Posterior vena cava (tissue), 2 donors: ENCODE measurements at places on chromosomes 3 and 15. TPM values are rescaled to one million over a fixed set of nuclear protein-coding genes. Genes with fewer than 3 reads are reported as not detected.

Gene PLAAT1
- total RNA-seq, result 0.65 TPM

Gene UBAP1L
- total RNA-seq, result 3.7 TPM

- no peak for DNase-seq
These were observed 588.7 kb upstream of the CBLB start for GRCh38 chr3:106457281-106458180.

- no peak for DNase-seq
These were observed 659.1 kb downstream of the GRM7 start for GRCh38 chr3:7520059-7520458.

GRCh38 chr15:38899300-38899699, 334.7 kb upstream of the RASGRP1 start:
- no peak for DNase-seq

DNA sequence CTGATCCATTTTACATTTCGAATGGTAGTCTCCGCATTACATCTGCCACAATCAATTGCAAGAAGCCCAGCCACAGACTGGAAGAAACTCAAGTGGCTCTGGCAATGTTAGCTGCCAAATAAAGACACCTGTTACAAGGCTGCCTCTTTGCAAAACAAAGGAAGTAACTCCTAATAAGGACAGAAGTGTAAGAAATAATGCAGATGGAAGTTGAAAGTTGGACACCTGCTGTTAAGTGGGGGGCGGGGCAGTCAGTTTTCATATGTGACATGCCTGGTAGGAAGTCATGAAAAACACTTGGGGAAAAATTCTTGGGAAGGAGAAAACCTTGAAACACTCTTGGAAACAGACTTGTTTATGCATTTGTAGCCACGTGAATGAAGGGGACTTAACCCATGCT, 54.1 kb upstream of the ATP2C1 start:
- DNase-seq, result no peak

DNA sequence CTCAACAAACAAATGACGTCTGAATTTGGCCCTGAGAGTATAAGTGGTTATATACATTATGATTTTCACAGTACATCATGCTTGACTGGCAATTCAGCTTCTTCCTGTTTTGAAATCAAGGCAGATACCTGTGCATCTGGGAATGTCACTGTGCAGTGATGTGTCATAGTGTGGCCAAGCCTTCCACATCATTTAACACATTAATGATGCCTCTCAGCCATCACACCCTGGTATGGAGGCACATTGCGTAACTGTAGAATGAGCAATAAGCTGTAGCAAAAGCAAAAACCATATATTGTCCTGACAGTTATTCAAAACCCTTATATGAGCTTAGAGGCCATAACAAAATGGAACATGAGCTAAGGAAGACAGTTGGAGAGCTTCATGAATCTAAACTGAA, 246.0 kb downstream of the EPHA3 start:
- no peak for DNase-seq

- no peak for DNase-seq
These were observed 26.8 kb upstream of the CSTA start for GRCh38 chr3:122298239-122298638.

GRCh38 chr3:149615731-149616221, 42.0 kb downstream of the WWTR1 start:
- DNase-seq, result no peak

GRCh38 chr3:154111365-154111935, 9.7 kb upstream of the ARHGEF26 start:
- DNase-seq, result no peak

- no peak for DNase-seq
These were observed 137.3 kb upstream of the KBTBD8 start for GRCh38 chr3:66860771-66861170.

DNA sequence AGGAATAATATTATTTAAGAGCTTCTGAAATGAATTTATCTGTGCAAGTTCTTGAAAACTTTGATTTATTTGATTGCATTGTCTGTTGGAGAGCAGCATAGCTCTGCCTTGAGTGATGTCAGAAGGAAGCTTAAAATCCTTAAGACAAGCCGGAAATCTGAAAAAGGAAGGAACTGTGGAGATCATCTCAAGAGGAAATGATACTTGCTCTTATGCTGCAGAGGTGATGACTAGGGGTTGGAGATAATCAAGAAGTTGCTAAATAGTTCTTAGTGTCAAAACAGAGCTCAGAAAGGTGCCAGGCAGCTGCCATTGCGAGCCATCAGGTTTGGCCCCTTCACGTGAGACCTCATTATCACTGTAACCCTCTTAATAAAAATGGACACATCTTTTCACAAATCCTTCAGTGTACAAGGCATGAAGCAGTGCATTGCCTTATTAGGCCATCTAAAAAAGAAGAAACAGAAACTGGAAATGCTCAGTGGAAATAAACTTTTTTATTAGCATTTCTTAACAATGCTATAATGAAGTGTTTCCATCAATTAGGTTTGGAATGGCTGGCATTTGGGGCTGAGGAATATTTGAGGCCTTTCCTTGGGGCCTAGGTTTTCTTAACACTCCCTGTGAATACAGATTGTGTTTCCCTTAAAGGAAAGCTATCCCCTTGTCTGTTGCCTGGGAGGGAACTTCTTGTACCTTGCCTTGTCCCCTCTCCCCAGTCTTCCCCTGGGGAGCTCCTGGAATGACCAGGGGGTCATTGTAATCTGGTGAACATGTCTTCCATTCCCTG, 34.5 kb upstream of the VILL start:
- DNase-seq, result no peak

GRCh38 chr3:190581041-190581541, 67.2 kb downstream of the IL1RAP start:
- DNase-seq, result no peak

DNA sequence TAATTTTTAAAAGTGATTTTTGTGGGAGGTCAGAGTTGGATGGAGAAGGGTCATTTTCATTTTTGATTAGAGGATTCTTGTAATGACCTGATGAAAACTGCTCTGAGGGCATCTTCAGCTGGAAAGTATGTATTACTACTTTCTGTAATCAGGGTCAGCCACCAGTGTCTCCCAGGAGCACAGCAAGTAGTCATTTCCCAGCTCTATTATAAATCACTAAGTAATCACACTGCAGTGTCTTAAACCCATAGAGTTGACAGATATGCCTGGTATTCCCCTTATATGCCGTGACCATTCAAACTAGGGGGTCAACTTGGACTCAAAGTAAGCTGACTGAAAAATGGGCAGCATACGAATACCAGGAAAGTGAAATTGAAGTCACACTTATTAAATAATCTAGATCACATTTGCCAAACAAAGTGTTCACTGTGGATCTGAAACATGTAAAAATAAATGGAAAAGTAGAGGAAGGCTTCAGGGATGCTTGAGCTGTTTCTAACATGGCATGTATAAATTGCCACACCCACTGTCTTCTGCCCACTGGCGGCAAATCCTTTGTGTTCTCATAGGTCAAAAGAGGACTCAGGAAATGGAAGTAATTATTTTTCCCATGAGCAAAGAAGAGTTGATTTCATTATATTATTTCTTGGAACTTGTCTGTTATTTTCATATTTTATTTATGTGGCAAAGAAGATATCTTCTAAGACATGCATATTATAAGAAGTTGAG, 105.7 kb downstream of the MBNL1 start:
- no peak for DNase-seq
